ENCODE measurements at places on chromosomes 2 and 18. TPM values are rescaled to one million over a fixed set of nuclear protein-coding genes. Genes with fewer than 3 reads are reported as not detected.

Gene TMEM182
- total RNA-seq, result 10.0 TPM

DNA sequence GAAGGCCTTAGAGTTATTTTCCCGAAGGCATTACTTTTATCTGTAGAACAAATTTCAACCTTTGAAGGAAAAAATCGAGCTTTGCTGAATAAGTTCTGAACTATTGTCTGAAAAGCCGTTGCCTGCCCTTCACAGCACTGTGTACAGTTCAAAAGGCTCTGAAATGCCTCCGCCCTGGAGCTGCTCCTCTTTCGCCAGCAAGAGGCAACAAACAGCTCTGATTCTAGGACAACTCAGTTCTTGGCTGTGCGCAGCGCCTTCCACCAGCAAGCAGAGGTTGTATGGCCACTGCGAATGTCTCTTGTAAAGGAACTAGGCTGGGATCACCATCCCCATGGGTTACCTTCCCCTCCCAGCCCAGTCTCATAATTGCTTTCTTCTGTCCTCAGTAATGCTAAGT lies 308.5 kb downstream of the GBX2 start:
- no peak for DNase-seq

Gene STK39
- 41.0 TPM for total RNA-seq

GRCh38 chr2:145644820-145645302 lies 1124.9 kb upstream of the ZEB2 start:
- DNase-seq, result no peak

Gene C2orf80
- not detected for total RNA-seq

Gene HAT1
- 52.5 TPM for total RNA-seq

GRCh38 chr18:8821083-8821465 lies 115.7 kb downstream of the MTCL1 start:
- no peak for DNase-seq

GRCh38 chr2:40433736-40434135 lies 18.2 kb downstream of the SLC8A1 start:
- no peak for DNase-seq

Gene NUP35
- 23.9 TPM for total RNA-seq
